ENCODE measurements at places on chromosomes 5 and 9. TPM values are rescaled to one million over a fixed set of nuclear protein-coding genes. Genes with fewer than 3 reads are reported as not detected.

- DNase-seq = no peak
Measured at GRCh38 chr9:74284581-74285450, 212.3 kb upstream of the RORB start.

GRCh38 chr5:1394881-1395860 lies 50.1 kb downstream of the SLC6A3 start:
- DNase-seq = peak; percentile 55

DNA sequence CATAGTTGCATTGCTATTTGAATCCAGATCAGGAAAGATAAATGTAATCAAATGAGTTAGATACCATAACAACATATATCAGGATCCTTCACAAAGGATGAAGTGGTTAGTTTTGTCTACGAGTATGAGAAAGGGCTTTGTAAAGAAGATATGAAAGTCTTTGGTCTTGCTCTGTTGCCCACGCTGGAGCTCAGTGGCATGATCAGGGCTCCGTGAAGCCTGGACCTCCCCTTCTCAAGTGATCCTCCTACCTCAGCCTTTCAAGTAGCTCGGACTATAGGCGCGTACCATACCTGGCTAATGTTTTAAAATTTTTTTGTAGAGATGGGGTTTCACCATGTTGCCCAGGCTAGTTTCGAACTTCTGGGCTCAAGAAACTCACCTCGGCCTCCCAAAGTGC lies 1.8 kb downstream of the SMC5 start:
- DNase-seq = no peak

DNA sequence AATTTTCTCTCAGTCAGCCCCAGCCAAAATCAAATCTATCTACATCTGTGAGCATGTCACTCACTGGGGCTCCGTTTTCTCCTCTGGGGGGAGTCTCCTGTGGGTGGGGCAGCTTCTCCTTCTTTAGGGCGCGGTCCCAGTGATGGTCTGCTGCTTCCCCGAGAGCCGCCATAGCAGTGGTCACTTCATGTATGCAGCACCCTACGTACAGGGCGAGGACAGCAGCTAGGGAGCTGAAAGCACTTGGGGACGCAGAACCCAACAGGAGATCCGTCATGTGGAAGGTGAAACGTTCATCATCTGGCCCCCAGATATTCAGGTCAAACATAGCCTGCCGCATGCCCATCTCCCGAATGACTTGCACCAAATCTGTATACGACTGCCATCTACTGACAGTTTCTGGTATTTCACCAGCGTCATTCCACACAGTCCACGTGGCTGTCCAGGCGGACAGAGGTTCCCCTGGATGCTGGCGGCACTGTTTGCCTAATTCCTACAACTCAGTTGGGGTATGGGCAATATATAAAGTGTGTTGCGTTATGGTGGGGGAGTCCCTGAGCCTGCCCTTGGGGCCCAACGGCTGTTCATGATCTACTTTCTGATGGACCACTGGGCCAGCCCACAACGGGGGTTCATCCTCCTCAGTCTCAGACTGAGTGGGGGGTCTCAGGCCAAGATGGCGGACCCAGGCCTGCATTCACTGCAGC lies 795.0 kb downstream of the EFNA5 start:
- no peak for DNase-seq

DNA sequence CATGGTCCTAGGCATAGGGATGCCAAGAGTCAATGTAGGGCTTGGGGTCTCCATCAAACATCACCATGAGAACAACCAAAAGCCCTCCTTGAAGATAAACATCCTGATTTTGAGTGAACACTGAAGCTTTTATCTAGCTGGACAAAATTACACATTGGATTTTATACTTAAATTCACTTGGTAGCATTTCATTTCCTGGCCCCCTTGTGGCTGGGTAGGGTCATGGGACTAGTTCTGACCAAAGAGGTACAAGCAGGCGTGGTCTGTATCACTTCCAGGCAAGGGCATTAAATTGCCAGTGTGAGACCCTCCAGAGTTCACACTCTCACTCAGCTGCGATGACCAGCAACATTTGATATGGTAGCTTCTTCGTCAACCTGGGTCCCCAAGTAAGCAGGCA lies 320.3 kb downstream of the ACTL7B start:
- DNase-seq = no peak

GRCh38 chr9:127049044-127049443 lies 73.4 kb downstream of the ANGPTL2 start:
- no peak for DNase-seq

DNA sequence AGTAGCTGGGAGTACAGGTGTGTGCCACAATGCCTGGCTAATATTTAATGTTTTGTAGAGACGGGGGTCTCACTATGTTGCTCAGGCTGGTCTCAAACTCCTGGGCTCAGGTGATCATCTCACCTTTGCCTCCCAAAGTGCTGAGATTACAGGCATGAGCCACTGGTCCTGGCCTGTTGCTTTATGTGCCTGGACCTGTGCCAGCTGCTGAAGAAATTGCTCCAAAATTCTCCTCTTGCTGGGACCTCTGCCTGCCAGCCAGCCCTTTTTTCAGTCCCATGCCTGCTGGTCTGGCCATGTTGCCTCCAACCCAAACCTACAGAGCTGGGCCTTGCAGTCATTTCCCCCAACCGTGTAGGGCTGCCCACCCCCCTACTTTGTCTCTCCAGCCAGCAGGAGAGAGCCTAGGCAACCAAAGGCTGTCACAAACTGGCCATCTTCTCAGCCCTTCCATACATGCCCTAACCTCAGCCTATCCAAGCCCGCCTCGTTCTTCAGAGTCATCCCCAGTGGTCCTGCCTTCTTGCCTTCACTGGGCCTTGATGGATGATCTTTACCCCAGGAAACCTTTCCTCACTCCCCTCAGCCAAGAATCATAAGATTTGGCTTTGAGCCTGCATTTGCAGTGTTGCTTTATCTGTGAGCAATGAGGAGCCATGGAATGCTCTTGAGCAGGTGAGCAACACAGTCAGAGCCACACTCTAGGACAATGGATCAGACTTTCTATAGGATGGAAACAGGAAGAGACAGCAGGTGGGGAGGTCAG lies 27.4 kb upstream of the SYNPO start:
- DNase-seq = peak; percentile 73

The ANKDD1B gene
- total RNA-seq = 0.24 TPM

DNA sequence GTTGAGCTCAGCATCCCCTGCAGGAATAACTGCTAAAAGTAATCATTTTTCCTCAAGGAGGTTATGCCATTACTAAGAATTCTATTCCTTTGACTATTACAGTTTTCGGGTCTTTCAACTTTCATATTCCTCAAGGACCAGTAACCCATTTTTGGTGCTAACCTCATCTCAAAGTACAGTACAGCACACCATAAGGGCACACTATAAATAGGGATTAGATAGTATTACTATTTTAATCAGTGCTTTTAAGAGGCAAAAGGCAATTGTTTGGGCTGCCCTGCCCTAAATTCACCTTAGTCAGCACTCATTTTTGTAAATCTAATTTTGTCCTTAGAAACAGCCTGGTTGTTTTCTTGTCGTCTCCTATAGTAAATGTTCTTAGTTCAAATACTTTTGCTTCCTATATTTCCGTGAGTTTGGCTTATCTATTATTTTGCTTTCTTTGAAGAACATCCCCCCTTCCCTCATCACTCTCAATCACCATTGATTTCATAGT lies 13.6 kb upstream of the GARNL3 start:
- no peak for DNase-seq

GRCh38 chr9:3471883-3472282 lies 53.9 kb downstream of the RFX3 start:
- DNase-seq = no peak

The ANKRD34B gene
- not detected for total RNA-seq

The IFNB1 gene
- not detected for total RNA-seq

The PCDHGC4 gene
- total RNA-seq = 2.4 TPM

GRCh38 chr5:154164249-154164581 lies 26.3 kb upstream of the GALNT10 start:
- DNase-seq = no peak

The MFAP3 gene
- total RNA-seq = 25.8 TPM

The EFNA5 gene
- total RNA-seq = 28.5 TPM

The FBXL7 gene
- 17.8 TPM for total RNA-seq

The FAM151B gene
- 1.6 TPM for total RNA-seq

GRCh38 chr5:178310130-178310865 lies 77.7 kb upstream of the PHYKPL start:
- peak; percentile 39 for DNase-seq

DNA sequence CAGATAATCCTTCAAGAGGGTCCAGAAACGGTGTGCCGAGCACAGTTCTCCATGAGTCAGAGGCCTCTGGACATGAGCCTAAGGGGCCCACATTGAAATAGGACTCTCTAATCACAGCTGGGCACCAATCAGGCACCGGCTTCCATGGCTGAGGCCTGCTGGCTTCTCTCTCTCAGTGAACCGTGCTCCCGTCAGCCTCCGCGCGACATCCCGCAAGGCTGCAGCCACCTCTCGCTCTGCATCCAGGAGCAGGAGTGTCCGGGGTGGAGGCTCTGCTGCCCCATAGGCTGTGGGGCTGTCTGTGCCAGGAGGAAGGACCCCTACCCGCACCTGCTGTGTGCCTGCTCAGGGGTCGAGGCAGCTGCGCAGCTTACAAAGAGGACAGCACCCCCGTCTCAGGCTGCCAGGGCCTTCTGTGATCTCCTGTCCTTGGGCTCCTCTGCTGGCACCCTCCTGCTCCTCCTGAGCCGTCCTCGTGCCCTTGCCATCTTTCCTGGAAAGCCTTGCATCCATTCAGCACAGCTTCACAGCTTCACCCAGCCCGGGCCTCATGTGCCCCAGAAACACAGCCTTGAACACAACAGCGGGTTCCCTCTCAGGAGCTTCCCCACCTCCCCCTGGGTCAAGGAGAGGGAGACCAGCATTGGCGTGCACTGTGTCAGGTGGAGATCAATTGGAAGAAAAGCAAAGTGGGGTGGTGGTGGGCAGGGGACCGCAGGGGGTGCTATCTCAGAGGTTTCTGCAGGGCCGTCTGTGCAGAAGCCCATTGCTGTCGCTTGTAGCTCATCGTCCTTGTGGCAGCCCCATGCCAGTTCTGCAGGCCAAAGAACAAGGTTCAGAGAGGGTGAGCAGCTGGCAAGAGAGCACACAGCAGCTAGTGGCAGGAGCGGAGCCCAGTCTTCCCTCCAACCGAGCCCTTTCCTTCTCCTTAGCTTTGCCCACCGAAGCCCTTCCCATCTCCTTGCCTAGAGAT lies 22.8 kb upstream of the FCN1 start:
- DNase-seq = peak; percentile 55

The ABO gene
- total RNA-seq = 1.5 TPM

DNA sequence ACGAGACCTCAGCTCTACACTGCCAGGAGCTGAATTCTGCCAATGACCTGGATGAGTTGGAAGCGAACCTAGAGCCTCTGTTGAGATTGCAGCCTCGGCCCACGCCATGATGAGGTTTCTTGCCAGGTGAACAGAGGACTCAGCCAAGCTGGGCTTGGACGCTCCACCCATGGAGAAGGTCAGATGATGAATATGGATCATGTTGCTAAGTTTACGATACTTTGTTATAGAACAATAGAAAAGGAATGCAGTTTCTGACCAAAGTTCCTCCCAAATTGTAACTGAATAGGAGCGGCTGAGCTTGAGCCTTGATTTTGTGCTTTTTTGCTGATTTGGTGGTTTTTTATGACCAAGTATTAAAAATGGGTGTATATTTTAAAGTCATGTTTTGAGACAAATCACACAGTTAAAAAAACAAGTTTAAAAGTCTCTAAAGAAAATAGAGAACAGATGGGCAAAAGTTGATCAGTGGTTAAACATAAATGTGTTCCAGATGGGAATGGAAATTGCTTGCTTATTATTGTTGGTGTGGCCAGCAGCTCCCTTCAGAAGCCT lies 32.9 kb downstream of the ROPN1L start:
- no peak for DNase-seq

GRCh38 chr5:169584998-169585451 lies 1.5 kb downstream of the SPDL1 start:
- no peak for DNase-seq

DNA sequence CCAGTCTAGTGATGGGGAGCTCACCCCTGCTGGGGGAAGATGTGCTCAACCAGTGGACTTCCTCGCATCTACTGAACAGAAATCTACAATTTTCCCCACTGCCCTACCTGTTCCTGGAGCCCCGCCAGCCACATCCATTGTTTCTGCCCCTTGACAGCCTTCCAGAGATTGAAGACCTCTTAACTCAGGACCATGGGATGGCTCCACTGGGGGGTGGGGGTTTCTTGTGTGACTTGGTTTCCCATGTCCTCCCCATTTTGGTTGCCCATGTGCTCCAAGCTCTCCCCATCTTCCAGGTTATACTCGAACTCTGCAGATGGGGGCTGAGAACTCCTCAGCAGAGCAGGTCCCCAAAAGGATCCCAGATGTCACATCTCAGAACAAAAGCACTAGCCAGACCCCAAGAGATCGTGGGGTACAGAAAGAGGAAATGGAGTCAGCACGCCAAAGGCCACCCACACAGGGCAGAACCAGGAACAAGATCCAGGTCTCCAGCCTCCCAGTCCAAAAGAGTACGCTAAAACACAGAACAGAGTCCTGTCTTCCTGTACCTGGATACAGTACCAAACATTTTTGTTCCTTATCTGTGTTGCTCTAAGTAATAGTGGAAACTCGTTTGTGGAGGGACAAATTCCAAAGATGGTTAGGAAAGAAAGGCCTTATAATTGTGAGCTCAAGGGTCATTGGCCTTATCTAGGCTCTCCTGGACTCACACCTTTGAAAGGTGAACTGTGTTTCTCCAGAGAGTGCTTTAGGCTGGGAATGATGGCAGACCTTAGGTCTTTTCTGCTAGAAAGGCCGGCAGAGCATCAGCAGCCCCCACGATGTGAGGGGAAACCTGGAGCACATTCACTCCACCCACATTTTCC lies 15.8 kb downstream of the CORO2A start:
- no peak for DNase-seq

GRCh38 chr5:142640316-142641005 lies 45.4 kb downstream of the FGF1 start:
- DNase-seq = no peak

The C5orf15 gene
- 34.1 TPM for total RNA-seq

GRCh38 chr9:97714435-97714834 lies 17.3 kb upstream of the XPA start:
- DNase-seq = no peak

DNA sequence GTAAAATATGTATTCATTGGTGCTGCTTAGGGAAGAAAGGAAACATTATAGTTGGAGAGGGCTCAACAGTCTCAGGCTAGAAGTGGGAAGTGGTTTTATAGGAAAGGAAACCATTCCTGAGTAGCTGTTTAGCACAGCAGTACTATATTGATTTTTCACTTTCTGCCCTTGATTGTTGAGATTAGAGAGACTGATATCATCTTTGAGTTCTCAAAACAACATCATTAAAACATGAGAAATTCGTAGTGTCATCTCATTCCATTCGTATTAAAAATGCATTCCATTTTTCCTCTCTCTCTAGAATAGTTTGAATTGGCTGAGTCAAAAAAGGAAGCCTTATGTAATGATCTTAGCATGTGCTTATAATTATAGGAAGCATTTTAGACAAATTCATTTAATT lies 14.1 kb downstream of the POLR3G start:
- DNase-seq = no peak

The PCDHGA10 gene
- 4.1 TPM for total RNA-seq

Data from Right ventricle myocardium inferior (tissue), 1 donor.